ENCODE measurements at places on chromosomes 6 and 20.

DNA sequence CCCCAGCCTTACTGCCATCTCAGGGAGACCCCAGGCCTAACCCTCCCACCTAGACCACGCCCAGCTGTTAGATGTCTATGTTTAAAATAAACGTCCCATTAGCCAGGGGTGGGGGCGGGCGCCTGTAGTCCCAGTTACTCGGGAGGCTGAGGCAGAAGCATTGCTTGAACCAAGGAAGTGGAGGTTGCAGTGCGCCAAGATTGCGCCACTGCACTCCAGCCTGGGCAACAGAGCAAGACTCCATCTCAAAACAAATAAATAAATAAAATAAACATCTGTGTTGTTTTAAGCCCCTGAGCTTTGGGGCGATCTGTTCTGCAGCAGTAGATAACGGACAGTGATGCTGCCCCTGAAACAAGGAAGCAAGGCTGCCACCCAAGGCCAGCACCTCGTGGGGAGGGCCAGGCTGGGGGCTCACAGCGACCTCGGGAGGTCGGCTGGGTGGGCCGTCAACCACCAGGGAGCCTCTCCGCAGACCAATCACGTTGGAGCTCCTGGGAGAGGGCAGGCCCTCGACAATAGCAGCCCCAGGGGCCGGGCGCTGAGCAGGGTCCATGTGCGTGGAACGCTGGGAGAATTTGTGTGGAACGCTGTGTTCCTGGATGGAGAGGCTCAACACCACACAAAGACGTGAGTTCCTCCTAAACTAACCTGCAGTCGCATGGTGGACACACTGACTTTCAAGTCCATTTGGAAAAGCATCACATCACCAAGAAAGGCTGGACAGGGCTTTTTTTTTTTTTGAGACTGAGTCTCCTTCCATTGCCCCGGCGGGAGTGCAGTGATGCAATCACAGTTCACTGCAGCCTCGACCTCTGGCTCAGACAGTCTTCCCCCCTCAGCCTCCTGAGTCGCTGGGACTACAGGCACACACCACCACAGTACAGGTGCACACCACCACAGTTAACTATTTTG is 1.0 kb upstream of the HELZ2 start:
- no peak for DNase-seq

DNA sequence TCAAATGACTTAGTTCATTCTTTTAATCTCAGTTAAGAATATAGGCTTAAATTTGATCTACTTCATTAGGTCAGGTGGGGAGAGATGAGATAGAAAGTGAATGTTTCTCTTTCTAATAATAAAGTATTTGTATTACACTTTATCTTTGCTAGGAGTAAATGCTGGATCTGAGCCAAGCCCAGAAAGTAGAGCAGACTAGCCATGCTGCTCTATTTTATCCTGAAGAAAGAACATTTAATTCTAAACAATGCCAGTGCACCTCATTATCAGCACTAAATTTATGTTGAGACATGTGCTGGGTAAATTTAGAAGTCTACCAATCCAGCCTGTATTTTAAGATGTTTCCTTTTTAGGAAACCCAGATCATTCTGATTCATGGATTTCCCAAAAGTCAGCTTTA is 43.5 kb downstream of the AKIRIN2 start:
- DNase-seq, result no peak

GRCh38 chr6:35419417-35419816 is 32.7 kb upstream of the FANCE start:
- DNase-seq, result peak; percentile 31

- no peak for DNase-seq
These were observed 18.1 kb downstream of the C6orf132 start for GRCh38 chr6:42124223-42124836.

- no peak for DNase-seq
These were observed 12.4 kb upstream of the GMEB2 start for GRCh38 chr20:63639093-63639975.

Data from astrocyte of the hippocampus (primary cell).